ENCODE measurements at places on chromosomes 5 and 9.

- no peak for DNase-seq
Observed at GRCh38 chr9:95138474-95138873, 179.0 kb downstream of the FANCC start.

- no peak for DNase-seq
Observed at GRCh38 chr5:72747826-72748225, 68.6 kb upstream of the TNPO1 start.

- DNase-seq: no peak
Observed at GRCh38 chr9:135821116-135821515, 86.2 kb downstream of the CAMSAP1 start.

DNA sequence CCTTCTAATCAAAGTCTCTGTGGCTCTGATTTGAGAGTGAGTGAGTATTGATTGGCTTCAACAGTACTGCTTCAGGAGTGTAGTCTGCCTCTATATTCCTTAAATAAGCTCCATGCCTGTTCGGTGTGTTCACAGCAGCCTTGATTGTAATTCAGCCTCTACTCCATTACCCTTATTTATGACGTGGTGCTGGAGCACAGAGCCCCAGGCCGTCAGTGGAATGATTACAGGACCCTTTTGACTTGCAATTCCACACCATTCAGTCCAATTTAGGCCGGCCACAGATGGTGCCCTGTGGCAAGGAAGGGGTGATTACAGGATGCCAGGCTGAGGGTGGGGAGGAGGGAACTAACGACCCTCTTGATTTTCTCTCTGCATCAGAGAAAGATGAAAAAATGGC lies 110.3 kb downstream of the ASTN2 start:
- no peak for DNase-seq

GRCh38 chr5:91178461-91178860 lies 204.7 kb downstream of the ARRDC3 start:
- no peak for DNase-seq

GRCh38 chr5:143957455-143957854 lies 145.5 kb downstream of the HMHB1 start:
- no peak for DNase-seq

DNA sequence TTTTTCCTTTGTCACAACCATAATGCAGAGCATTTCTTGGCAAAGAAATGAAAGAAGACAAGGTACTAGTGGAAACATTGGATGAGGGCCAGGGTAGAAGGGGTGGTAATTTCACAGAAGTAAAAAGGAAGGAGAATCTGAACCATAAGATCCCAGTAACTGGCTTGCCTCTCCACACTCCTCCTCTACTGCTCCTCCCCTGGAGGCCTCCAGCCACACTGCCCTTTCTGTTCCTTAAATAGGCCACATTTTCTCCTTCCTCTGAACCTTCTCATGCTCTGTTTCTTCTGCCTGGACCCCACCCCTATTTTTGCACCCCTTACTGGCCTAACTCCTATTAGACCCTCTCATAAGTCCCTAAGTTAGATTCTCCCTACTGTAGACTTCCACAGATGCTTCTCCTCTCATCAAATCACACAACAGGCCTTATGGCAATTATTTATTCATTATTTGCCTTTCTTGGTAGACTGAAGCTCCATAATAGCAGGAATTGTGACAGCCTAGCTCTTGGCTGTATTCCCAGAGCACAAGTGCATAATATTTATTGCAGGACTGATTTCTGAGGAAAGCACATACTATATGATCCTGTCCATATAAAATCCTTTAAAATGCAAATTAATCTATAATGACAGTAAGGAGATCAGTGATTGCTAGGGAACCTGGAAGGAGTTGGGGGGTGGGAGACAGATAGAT lies 31.3 kb upstream of the GRIA1 start:
- no peak for DNase-seq

DNA sequence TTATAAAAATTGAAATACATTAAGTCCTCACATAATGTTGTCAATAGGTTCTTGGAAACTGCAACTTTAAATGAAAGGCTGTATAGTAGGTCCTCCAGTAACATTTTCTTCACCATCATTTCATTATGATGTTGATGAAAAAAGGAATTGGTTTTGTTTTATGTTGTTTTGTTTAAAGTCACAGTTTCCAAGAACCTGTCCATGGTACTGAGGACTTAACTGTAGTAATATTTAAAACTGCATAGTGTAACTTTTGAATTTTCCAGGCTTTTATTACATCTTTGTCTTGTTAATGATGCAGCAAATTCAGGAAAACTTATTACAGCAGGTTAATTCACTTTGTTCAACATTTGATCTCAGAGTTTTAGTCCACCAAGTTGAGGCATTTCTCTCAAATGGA lies 11.6 kb downstream of the SECISBP2 start:
- DNase-seq: no peak

- DNase-seq: no peak
Observed at GRCh38 chr5:174352681-174353080, 307.2 kb downstream of the NSG2 start.

DNA sequence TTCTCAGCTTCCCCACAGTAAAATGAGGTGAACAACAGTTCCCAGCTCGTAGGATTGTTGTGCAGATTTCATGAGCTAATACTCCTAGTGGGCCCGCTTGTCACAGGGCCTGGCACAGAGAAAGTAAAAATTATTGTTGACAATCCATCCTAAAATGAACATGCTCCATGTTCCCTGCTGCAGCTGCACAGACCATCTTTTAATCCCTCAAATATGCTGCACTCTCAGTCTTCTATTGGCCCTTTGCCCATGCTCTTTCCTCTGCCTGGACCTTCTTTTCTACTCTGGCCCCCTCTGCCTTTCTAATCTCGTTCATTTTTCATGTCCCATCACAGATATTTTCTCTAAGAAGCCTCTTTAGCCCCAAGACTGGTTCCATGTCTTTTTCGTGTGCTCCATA lies 117.7 kb upstream of the NR3C1 start:
- no peak for DNase-seq

GRCh38 chr9:90884178-90884577 lies 82.6 kb downstream of the SYK start:
- no peak for DNase-seq

DNA sequence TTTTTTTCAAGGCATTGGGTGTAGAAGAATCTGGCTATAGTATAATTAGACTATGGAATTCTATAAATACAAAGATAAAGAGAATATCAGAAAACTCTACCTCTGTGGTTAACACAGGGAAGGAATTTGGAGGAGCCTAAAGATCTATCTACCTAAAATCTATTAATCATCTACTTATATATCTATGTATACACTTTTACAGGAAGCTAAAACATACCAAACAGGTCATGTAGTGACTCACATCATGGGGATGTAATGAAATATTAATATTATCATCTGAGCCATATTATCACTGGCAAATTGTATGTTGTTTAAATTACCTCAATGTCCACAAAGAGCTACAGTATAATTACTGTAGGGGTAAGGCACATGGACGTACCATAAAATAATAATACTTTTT lies 1748.2 kb downstream of the EFNA5 start:
- DNase-seq: no peak

DNA sequence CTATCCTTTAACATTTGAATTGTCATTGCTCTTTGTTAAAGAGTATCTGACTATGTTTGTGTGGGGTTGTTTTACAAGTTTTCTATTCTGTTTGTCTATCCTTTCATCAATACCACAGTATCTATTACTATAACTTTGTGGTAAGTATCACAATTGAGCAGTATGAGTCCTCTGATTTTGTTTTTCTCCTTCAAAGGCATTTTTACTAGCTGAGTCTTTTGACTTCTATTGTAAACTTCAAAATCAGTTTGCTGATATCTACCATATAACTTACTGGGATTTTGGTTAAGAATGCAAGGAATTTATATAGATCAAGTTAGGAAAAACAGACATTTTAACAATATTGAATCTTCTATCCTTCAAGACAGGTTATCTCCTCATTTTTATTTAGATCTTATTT lies 789.8 kb upstream of the PTPRD start:
- no peak for DNase-seq

- no peak for DNase-seq
Observed at GRCh38 chr5:57429513-57430120, 53.0 kb downstream of the ACTBL2 start.

GRCh38 chr5:93658044-93658443 lies 75.0 kb downstream of the NR2F1 start:
- no peak for DNase-seq

DNA sequence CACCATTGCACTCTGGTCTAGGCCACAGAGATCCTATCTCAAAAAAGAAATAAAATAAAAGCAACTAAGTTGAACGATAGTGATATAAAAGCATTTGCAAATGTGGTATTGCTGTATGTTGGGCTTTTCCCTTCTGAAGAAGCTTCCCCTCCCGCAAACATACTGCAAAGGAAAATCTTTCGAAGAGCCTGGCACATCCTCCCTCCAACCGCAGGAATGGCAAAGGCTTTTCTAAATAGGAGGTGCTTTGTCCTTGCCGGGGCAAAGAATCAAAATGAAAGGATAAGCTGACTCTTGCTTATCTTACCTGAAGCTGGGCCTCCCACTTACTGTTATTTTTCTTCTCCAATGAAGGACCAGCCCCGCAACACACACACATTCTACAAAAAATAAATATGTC lies 45.8 kb downstream of the SERINC5 start:
- DNase-seq: no peak

GRCh38 chr5:143216211-143216610 lies 187.3 kb downstream of the NR3C1 start:
- no peak for DNase-seq

DNA sequence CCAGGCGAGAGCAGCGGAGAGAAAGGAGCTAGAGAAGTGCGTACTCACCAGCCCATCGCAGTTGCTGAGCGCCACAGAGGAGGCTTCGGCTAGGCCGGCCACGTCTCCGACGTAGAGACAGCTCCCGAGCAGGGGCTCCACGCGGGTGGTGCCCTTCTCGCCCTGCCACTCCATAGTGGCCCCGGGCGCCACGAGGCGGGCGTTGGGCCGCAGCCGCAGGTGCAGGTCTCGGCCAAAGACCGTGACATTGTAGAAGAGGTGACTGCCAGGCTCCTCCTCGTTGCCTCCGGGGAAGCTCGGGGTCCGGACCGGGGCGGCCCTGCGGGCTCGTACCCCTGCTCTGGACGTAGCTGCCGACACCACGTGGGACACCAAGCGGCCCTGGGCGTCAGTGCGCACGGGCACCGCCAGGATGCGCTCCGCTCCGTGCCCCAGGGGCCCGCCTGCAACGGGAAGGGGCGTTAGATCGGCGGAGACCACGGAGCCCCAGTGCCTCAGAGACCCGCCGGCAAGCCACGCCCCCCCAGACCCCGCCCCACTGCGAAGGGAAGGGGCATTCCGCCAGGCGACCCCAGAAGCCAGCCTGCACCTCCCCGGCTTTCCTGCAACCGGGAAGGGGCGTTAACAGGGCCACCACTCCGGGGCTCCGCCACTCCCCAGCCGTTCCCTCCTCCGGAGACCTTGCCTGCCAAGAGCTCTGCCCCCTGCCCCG lies 1.4 kb downstream of the ADAMTS2 start:
- DNase-seq: no peak

- DNase-seq: no peak
Observed at GRCh38 chr9:88653911-88654310, 118.9 kb downstream of the NXNL2 start.

DNA sequence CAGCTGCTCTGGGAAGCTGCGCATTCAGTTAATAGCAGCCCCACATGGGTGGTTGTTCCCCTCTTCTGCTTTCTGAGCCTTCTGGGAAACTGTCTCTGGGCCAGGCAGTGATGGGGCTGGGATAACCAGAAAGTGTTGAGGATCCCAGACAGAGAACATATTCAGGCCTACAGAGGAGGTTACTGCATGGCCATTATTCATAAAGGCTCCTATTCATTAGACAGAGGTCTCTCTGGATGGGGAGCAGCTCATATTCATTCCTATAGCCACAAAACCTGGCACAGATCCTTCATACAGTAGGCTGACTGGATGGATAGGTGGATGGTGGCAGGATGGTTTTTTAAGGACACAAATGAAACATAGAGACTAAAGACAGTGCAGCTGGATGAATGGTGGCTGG lies 76.3 kb downstream of the HSPA4 start:
- no peak for DNase-seq

DNA sequence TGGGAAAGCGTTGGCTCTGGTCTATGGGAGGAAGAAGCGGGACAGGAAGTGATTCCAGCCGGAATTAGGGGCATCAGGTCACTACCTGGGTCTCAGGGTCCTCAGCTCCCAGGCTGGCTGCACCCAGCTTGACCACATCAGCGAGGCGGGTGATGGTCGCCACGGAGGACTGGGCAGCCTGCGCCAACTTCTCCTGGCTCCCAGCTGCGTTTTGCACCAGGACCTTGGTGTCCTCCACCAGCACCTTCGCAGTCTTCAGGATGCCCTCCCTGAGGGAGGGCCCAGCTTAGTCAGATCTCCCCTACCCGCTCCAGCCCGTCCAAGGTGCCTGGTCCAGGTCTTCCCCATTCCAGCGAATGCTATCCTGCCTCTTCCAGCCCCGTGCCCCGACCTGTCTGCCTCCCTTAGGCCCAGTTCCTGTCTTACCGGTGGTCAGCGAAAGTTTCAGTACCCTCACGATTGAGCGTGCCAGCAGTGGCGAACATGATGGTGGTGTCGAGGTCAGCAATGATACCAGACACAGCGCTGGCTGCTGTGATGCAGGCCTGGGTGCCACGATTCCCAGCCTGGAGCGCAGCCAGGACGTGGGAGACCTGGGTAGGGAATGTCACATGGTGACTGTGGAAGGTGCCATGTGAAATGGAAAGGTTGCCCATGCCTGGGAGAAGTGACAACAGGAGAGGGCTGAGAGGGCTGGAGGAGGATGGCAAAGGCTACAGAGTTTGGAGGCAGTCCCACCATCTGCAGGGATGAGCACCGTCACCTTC lies 14.4 kb upstream of the TPM2 start:
- DNase-seq: no peak

DNA sequence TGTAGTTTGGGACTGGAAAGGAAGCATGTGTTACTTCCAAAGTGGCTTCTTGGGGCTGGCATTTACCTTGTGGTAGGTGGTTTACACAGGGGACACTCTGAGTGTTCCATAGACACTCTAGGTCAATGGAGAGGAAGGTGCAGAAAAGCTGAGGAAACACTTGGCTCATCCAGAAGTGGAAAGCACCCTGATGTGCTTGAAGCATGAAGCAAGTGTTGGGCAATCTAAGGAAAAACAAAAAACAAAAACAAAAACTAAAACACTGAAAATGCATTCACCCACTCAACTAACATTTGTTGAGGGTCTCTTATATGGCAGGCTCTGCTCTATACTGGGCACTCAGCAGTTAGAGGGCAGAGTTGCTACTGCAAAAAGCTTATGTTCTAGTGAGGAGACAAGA lies 2.9 kb upstream of the ERAP2 start:
- no peak for DNase-seq

DNA sequence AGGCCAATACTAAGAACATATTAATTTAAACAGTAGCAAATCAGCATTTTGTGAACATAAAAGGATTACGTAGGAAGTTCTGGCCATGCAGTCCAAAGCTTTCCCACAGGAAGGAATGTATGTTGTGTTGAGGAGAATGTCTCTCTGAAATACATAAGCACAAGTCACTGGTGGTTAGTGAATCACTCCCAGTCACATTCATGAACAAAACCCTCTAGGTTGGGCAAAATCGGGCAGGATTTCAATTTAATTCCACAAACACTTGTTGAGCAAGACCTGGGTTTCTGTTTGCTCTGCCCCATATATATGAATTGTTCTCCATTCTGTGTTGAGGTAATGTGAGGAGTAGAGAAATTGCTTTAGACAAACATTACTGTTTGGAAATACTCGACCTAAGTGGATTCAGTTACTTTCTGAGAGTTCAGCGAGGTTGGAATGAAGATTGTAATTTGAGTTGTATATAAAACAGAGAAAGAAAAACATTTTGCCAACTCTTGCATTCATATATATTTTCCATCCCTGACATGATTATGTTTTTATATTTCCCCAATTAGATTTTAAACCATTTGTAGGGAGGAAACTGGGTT lies 127.6 kb upstream of the RPS23 start:
- DNase-seq: no peak

All from T-cell (primary cell).